ENCODE measurements at places on chromosomes 6 and 20. TPM values are rescaled to one million over a fixed set of nuclear protein-coding genes. Genes with fewer than 3 reads are reported as not detected.

Gene DDX43
- 1.3 TPM for total RNA-seq

Gene CD24
- total RNA-seq: 0.38 TPM

Gene POU5F1
- total RNA-seq: not detected

Gene PNLDC1
- not detected for total RNA-seq

Gene LCA5
- total RNA-seq: 2.2 TPM

Gene PROKR2
- total RNA-seq: not detected

Gene CASS4
- total RNA-seq: under 0.01 TPM

Gene SOX18
- 75.7 TPM for total RNA-seq

Gene RAD21L1
- total RNA-seq: not detected

Gene GRM1
- total RNA-seq: 0.13 TPM

Gene EEF1A2
- 22.0 TPM for total RNA-seq

Gene DLK2
- total RNA-seq: 0.76 TPM

Gene SNAP91
- total RNA-seq: 1.3 TPM

Gene LAMA4
- total RNA-seq: 497 TPM

Gene IL17A
- not detected for total RNA-seq

Gene SLC17A2
- total RNA-seq: not detected
